T-helper 2 cell treated with Interferon-gamma antibody and Interleukin-4, amounts not matched to agents 5 μg/mL and 100 μg/mL, for 36 hours (primary cell): ENCODE measurements at places on chromosomes 7 and 10.
A peak's percentile ranks its signal among the peaks of the same experiment; 100 is the strongest.

DNA sequence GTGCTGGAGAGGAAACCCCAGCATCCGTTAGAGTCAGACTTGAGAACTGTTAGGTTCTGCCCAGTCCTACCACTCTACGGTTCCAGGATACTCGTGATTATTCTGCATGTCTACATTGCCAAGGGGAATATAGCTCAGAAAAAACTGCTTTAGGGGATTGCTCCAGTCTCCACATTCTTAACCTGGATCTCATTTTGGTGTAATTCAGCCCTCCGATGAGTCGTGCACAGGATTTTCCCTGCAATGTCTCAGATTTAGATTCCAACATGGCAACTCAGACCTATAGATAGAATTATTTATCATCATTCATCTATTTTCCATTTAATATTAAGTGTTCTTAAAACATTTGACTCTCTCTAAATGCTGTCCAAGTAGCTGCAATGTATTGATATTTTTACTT lies 121.1 kb upstream of the ZEB1 start:
- DNase-seq, result no peak

DNA sequence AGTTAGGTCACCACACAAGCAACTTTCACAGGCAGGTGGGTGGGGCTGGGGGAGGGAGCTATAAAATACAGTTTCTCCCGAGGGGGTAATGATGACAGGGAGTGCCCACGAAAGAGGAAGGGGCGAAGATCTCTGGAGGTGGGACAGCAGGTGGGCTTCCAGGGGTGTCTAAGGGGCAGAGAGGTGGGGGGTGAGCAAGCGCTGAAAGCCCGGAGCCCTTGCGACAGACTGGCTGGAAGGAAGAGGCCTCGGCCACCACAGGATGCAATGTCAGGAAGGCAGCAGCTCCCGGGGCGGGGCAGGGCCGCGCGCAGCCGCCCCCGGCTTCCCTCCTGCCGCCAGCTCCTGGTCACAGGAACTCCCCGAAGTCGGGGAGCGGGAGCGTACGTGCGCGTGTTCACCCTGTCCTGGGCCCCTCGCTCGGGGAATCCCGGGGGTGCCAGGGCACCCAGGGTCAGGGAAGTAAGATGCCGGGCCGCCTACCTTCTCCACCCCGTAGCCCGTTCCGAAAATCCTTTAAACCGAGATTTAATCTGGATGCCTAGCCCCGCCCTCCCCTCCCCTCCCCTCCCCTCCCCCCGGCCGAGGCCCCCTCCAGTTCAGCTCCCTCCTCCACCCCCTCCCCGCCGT lies 105.2 kb upstream of the PPIF start:
- peak; percentile 89 for DNase-seq

DNA sequence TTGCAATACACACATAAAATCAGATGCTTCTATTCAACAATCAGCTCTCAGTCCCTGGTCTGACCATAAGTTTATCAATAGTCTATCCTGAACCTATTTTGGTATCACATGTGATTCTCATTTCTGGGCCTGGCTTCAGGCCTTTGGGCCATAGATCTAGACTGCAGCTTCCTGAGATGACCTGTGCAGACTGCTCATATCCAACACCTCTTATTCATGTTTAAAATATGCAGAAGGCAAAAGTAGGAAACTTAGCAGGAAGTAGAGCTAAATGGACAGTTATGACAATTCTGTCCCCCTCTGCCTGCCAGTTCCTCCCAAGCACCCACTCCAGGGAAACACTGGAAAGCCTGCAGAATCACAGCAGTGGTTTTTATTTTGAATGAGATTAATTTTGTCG lies 53.3 kb downstream of the C7orf25 start:
- DNase-seq, result no peak

DNA sequence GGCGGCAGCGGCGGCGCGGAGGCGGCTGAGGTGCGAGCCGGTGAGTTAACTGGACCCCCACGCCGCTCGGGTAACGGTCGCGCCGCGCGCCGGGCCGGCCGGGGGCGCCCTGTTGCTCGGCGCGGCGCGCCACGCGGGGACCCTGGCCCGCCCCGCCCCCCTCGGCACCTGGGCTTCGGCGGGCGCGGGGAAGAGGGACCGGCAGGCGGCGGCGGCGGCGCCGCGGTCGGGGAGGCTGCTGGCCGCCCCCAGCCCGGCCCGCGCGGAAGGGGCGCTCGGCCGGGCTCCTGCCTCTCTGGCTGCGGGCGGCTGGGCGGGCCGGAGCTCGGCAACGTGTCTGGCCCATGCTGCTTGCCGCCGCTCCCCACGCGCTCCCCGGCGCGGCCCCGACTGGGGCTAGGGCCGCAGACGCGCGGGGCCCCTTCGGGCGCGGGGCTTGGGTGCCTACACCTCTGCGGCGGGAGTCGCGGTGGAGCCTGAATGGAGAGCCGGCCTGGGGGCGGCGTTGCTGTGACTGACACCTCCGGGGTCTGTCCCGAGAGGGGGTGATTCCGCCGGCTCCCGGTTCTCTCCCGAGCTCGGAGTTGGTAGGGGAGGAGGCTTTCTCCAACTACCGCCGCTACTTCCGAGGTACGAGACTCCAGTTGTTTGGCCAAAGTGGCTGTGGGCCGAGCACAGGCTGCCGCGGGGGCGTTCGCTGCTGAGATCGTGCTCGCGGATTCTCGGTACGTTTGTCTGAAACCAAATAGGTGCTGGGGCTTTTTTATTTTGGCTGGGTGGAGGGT lies 494 bp downstream of the PALS2 start:
- peak; percentile 43 for DNase-seq

GRCh38 chr7:81114633-81115032 lies 195.8 kb upstream of the SEMA3C start:
- no peak for DNase-seq

DNA sequence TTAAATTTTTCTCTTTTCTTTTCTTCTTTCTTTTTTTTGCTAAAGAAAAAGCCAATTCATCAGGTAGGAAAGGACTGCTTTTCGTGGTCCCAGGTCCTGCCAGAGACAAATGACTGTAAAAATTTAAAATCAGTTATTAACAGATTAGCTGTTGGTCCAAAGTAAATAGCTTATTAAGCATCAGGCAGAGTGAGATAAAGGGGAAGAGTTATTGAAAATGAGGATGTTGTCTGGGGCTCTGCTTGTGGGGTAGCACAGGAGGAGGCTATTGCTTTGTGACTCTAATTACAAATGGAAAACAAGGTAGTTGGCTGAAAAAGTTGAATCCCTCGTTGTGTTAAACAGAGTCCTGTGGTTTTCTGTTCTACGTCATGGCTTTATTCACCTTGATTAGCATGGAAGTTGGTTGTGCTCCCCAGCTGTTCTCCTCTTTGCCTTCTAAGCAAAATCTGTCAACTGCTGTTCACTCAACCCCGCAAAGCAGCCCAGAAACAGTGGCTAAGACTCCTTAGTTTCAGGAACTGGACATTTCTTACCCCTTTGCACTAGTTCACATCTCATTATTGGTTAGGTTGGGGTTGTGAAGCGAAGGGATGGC lies 128.9 kb downstream of the SNX10 start:
- no peak for DNase-seq

DNA sequence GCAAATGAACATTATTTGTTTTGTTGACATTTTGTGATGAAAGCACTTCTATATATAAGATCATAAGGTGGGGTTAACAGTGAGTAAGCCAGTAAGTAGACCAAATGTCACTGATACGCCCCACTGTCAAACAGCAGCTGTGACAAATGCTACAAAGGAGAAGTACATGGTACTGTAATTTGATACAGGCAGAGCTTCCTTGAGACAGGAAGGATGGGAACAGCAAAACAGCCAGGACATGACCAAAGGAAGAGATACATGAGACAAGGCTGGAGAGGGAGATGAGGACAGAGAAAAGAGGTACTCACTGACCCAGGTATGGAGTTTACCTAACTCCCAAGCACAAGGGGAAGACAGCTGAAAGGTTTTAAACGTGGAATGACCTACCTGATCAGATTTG lies 127.0 kb downstream of the SRPK2 start:
- DNase-seq, result no peak

- no peak for DNase-seq
These were observed 19.6 kb downstream of the ARID5B start for GRCh38 chr10:61921143-61921542.

- DNase-seq, result no peak
These were observed 2.1 kb upstream of the AKR1D1 start for GRCh38 chr7:138074121-138074520.

DNA sequence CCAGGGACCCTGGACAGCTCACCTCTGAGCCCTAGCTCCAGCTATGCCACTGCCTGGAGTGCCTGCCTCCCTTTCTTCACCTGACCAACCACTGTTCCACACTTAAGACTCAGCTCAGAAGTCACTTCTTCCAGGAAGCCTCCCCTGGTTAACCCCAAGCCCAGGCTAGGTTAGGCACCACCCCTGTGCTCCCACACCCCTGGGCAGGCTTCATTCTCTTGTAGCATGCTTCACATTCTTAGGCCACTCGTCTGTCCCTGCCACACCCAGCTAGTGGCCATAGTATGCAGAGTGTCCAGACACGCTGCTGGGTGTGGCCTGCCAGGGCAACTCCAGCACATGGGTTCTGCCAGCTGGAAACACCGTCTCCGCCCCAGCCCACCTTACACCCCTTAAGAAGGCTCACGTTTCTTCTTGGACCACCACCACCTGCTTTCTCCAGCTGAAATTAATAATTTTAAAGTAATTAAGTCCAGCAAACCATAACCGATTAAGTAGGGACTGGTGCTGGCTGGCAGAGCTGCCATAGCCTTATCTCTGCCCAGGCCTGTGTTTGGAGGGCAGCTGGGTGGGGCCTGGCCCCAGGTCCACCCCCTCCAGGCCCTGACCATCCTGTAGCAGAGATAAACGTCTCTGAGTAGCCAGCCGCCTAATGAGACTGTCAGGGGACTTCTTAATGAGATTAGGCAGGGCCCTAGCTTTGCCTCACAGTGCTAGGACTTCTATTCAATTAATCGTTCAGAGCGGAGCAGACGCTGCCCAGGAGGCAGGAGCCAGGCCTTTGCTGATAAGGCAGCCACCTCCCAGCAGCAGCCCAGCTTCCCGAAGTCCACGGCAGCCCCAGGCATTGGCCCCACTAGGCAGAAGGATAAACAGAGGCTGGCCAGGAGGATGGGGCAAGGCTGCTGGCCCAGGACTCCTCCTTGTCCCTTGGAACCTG lies 20.5 kb downstream of the GRID1 start:
- DNase-seq, result no peak

GRCh38 chr10:30170814-30171213 lies 111.4 kb upstream of the JCAD start:
- DNase-seq, result no peak

- DNase-seq, result no peak
These were observed 74.6 kb upstream of the CDK6 start for GRCh38 chr7:92910976-92911375.

- DNase-seq, result no peak
These were observed 96.1 kb downstream of the ADCY1 start for GRCh38 chr7:45670227-45670626.

DNA sequence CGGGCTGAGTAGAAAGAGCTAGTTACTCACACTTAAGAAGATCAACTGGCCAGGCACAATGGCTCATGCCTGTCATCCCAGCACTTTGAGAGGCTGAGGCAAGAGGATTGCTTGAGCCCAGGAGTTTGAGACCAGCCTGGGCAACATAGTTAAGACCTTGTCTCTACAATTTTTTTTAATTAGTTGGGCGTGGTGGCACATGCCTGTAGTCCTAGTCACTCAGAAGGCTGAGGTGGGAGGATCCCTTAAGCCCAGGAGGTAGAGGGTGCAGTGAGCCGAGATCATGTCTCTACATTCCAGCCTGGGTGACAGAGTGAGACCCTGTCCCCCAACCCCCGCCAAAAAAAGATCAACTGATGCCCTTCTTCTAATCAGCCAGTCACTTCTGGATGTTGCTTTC lies 74.6 kb upstream of the ATP6V0A4 start:
- DNase-seq, result no peak

DNA sequence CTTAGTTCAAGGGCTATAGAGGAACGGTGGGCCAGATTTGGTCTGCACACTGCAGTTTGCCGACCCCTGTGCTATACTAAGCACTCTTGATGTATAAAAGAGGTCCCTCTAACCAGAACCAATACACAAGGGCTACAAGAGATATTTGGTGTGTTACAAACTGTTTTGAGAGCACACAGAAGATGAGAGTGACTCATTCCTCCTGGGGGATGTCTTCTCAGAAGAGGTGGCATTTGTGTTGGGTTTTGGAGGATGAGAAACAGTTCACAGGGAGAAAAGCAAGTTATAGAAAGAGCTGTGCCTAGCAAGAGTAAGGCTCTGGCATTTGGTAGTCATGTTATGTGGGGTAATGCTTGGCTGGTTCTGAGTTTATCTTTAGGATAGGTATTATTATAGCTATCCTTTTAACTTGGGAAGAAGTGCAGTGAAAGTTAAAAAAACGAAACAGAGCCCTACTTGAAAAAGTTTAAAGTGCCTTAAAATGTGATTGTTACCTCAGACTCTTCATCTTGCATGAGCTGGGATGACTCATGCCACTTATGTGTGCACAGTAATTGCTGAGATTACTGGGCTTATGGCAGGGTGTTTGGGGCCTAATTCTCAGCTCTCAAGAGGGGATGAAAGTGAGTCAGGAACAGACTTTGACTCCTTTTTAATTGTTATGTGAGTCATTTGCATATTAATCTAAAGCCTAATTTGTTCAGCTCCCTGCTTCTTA lies 160.4 kb downstream of the KIF20B start:
- peak; percentile 18 for DNase-seq

GRCh38 chr10:110433740-110434139 lies 64.0 kb upstream of the DUSP5 start:
- DNase-seq, result no peak

GRCh38 chr10:23927576-23928325 lies 281.2 kb upstream of the KIAA1217 start:
- no peak for DNase-seq

DNA sequence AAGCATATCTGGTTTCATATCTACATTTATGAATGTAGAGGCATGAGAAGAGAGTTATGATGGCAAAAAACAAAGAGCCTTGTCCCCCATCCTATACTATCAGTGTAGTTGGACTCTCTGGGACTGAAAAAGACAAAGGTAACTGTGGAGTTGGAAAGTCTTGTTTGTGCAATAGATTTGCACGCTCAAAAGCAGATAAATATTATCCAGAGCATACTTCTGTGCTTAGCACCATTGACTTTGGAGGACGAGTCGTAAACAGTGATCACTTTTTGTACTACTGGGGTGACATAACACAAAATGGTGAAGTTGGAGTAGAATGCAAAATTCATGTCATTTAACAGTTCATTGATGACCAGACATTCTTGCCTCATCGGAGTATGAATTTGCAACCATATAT lies 85.2 kb upstream of the EGFR start:
- DNase-seq, result no peak

- no peak for DNase-seq
These were observed 8.0 kb upstream of the GRK5 start for GRCh38 chr10:119199231-119199992.
